ENCODE measurements at places on chromosomes 6 and 20.

DNA sequence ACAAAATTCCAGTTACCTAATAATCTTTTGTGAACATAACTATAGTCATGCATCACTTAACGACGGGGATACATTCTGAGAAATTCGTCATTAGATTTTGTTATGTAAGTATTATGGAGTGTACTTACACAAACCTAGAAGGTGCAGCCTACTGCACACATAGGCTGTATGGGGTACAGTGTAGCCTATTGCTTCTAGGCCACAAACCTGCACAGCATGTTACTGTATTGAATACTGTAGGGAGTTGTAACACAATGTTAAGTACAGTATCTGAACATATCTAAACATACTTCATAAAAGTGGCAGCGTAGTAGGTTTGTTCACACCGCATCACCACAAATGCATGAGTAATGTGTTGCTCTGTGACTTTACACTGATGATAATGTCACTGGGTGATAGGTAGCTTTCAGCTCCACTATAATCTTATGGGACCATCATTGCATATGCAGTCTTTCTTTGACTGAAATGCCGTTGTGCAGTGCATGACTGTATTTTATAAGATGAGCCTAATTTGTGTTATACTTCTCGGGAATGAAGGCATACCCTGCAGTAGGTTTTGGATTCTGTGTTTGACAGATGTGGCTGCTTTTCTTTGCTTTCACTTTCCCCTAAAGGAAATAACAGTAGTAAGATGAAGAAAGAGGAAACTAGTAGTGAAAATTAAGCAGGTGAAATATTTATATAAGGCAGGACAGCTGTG lies 365.6 kb downstream of the FARS2 start:
- DNase-seq: no peak

- DNase-seq: no peak
Measured at GRCh38 chr6:158558415-158559306, 1.2 kb upstream of the TMEM181 start.

DNA sequence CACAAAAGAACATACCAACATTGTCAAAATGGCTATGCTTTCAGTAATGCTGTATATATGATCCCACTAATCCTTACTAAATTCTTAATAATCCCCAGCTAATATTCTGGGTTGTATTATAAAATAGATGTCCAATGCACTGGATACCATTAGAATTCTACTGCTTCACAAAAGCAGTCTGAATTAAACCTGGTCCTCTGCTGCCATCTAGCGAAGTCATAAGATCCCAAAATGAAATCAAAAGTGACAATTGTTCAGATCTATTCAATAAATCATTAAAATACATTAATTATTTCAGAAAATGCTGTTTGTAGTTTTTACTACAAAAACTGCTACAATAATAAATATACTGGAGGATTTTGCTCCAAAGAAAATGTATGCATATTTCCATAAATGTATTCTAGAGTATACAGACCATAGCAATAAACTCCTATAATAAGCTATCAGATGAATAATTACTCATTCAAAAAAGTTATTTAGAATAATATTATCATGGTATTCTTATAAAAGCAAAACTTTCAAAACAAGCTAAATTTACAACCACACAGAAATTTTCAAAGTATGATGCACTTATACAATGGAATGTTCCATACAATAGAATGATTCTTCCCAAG lies 92.6 kb downstream of the RNGTT start:
- peak; percentile 29 for DNase-seq

GRCh38 chr20:57677584-57677982 lies 32.2 kb downstream of the PMEPA1 start:
- no peak for DNase-seq

GRCh38 chr20:54272901-54273488 lies 65.1 kb downstream of the PFDN4 start:
- DNase-seq: no peak

- DNase-seq: no peak
Measured at GRCh38 chr6:28008053-28008452, 51.0 kb downstream of the OR2B6 start.

GRCh38 chr6:87588756-87589407 lies 905 bp downstream of the RARS2 start:
- peak; percentile 16 for DNase-seq

DNA sequence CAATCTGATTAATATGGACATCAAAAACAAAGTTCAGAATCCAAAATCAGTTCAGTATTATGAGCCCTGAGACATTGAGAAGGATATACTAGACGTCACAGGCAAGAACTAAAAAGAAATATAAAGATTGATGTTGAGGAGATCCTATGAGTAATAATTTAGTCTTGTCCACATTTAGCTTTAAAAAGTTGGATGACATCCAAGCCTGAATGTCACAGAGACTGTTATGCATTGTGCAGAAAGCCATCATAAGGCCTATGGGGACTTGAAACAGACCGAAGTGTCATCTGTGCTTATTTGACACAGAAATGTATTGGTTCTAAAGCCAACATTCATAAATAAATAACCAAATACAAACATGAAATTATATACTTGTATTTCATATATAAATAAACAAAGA lies 581.8 kb upstream of the MMS22L start:
- no peak for DNase-seq

GRCh38 chr20:32139947-32140346 lies 30.4 kb downstream of the TM9SF4 start:
- DNase-seq: peak; percentile 3

GRCh38 chr20:49231471-49231870 lies 12.3 kb downstream of the DDX27 start:
- DNase-seq: no peak

- DNase-seq: no peak
Measured at GRCh38 chr6:157622427-157622826, 200.6 kb upstream of the SNX9 start.

- no peak for DNase-seq
Measured at GRCh38 chr20:38152175-38152620, 12.9 kb downstream of the TGM2 start.

DNA sequence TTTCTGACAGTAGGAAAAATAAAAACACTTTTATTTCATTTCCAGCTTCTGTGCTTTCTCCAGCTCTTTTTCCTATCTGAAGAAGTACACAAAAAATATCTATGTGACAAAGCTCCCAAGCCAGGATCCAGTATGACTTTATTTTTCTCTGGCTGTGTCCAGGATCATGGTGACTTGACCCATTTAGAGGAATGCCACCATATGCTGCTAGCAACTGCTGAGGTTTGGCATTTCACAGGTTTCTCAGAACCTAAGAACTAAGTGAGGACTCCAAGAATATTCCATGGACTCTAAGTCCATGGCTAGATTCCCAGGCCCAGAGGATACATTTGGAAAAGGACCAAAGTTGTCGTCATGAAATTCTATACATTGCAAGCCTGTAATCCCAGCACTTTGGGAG lies 876.6 kb upstream of the FLRT3 start:
- no peak for DNase-seq

DNA sequence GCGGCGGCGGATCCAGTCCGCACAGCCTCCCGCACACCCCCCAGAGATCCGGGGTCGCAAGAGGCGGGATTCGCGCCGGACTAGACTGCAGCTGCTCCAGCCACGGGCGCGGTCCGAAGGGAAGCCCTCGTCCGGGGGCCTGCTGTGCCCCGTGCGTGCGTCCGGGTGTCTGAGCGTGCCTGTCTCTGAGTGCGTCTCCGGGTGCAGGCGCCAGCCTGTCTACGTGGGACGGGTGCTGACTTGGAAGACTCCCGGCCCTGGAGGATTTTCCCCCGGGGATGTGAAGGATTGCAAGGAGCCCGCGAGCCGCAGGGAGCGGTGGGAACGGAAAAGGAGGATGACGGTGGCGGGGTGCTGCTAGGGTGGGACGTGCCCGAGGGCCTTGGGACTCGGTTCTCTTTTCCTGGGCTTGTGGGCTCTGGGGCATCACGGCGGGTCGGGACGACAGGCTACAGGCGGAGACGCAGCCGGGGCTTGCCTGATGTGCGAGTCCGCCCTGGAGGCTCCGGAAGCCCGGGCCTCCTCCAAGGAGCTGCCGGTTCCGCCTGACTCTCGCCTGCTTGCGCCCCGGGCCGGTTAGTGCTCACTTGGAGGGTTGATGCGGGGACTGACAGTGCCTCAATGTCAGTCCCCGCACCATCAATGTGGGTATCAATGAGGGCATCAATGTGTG lies 5.7 kb downstream of the MAFB start:
- DNase-seq: peak; percentile 86

DNA sequence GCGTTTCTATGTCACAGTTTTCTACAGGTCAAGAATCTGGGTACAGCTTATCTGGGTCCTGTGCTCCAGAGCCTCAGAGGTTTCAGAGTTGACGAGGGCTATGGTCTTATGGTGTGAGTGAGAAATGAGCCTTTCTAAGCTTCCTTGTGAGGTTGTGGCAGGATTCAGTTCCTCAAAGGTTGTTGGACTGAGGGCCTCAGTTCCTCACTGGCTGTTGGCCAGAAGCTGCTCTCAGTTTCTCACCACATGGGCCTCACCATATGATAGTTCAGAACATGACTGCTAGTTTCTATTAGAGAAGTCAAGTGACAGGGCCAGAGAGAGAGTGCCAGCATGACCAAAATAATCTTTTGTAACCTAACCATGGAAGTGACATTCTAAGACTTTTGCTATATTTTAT lies 96.1 kb downstream of the NUS1 start:
- no peak for DNase-seq

- no peak for DNase-seq
Measured at GRCh38 chr6:15907914-15908518, 220.9 kb upstream of the MYLIP start.

GRCh38 chr6:52328303-52328662 lies 33.7 kb upstream of the PAQR8 start:
- DNase-seq: no peak

DNA sequence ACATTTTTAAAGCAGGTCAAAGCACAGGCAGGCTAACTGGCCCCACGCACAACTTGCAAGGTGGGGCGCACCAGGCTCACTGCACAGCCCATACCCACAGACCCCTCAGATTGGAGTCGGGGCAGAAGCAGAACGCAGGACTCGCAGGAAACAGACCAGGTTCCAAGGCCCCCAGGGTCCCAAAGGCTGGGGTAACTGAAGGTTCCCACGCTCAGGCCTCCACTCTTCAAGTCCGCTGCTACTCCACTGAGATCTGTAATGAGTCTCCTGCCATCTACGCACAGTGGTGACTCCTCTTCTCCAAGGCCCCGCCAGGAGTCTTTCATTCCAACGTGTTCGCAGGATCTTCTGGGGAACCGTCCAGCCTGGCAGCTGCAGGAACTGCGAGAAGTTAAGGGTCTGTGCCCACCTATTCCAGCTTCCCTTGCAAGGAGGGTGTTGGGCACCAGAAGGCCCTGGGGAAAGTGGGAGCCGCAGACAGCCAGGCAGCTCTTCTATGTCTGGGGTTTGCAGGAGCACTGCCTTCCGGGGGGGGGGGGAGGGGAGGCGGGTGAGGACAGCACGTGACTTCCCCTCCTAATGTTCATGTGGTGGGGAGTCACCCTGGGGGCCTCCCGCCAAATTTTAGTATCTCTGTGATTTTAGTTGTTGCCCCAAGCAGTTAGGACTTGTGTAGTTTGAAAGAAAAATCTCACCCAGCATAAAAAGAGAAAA lies 2.0 kb upstream of the TAF4 start:
- DNase-seq: no peak

Data from AG20443 (cell line).